HCEC 1CT (cell line): ENCODE measurements at places on chromosomes 7 and 10.

DNA sequence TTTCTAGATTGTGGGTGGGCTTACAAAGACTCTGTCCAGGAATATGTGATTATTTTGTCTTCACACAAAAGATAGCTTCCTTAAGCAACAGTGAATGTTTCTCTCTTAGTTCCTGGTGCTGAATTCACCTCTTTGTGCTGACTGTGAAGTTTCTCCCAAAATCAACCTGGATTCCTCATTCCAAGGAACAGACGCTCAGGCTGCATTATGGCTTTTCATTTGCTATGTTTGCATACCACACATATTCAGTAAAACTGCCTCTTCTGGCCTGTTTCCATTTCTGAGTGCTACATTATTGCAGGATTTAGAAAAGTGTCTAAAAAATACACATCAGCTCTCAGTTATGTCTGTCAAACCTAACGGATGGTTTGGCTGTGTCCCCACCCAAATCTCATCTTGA is 21.5 kb downstream of the MACROH2A2 start:
- DNase-seq = no peak

DNA sequence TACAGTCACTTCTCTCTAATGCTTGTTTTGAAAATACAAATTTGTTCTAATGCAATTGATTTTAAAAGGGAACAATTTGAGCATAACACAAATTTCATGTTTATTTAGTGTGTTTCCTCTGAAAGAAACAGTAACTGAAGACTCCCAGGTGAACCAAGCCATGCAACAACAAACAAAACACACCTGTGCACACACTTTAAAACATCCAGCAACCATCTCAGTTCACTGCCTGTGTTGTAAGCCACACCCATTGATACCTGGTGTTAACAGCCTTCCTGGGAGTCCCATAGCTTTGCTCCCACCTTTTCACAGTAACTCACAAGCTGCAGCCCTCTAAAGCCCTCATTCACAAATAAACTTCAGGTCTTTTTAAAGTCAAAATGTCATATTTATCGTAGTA is 89.3 kb downstream of the DOCK4 start:
- no peak for DNase-seq

GRCh38 chr7:158992759-158993158 is 136.4 kb downstream of the DYNC2I1 start:
- no peak for DNase-seq

GRCh38 chr10:64505501-64505900 is 984.3 kb downstream of the REEP3 start:
- no peak for DNase-seq
